ENCODE measurements at places on chromosomes 16 and 17.

DNA sequence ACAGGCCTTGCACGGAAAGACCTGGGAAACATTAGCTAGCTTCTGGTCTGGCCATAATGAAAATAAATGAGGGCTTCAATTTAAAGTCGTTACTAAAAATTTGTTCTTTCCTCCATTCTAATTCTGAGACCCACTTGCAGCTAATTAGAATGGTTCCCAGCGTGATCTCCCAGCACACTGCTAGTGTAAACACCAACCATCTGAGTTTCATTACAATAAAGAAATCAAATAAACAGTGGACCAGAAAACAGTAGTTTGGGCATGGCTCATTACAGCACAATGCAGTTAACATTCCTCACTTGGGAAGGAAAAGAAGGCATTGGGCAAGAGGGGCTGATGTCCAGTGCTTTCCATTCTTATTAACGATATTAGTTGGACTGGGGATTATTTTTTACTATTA is 410.9 kb upstream of the SOX9 start:
- no peak for DNase-seq

DNA sequence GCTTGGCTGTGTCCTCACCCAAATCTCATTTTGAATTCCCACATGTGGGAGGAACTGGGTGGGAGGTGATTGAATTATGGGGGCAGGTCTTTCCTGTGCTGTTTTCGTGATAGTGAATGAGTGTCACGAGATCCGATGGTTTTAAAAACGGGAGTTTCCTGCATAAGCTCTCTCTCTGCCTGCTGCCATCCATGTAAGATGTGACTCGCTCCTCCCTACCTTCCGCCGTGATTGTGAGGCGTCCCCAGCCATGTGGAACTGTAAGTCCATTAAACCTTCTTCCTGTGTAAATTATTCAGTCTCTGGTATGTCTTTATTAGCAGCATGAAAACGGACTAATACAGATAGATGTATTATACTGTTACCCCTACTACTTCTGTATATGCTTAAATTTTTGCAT is 3.6 kb downstream of the SPATA33 start:
- no peak for DNase-seq

DNA sequence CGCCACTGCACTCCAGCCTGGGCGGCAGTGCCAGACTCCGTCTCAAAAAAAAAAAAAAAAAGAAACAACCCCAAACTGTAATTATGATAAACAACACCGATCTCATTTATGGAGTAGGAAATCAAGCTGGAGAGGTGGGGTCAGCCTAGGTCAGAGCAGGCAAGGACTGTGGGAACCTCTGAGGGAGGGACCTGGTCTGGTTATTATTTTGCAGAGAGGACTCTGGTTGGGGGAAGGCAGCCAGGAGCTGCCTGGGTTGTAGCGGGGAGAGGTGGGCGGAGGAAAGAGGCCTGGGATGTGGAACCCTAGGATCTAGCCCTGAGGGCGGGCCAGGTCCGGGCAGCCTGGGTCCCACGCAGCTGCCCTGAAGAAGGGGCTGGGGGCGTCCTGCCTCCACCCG is 10.9 kb upstream of the HS3ST6 start:
- no peak for DNase-seq

DNA sequence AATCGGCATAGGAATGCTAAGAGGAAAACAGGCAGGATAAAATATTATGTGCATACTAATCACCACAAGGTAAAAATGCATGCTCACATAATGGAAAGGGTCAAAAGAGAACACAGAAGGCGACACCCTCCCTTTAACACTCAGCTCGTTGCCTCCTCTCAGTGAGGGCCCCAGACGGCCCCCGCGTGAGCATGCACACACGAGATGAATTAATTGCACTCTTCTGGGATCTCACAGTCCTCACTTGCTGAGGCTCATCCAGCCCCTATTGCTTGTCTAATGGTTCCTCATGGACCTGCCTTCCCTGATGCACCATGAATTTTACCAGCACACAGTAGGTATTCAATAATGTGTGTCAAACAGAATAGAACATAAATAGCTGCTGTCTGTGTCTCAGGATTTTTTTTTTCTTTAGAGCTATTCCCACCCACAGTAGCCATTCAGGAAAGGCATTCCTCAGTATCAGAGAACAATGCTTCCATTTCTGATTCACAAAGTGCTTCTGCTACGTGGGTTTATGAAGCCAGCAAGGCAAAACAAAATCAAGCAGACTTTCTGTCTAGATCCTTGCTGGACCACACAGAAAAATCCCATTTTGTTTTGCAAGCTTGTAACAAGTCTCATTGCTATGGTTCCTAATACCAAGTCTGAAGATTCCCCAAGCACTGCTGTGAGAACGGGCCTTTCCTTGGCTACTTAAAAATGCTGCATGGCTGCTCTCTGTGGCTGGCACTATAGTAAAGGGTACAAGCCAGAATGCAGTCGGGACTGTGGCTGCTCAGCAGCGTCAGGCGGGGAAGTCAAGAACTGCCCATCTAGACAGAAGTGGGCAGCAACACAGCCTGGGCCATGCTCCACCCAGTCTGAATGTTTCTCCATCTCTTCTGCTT is 43.6 kb downstream of the TOM1L2 start:
- no peak for DNase-seq

GRCh38 chr17:7136266-7136877 is 21.8 kb upstream of the ASGR2 start:
- peak; percentile 11 for DNase-seq

DNA sequence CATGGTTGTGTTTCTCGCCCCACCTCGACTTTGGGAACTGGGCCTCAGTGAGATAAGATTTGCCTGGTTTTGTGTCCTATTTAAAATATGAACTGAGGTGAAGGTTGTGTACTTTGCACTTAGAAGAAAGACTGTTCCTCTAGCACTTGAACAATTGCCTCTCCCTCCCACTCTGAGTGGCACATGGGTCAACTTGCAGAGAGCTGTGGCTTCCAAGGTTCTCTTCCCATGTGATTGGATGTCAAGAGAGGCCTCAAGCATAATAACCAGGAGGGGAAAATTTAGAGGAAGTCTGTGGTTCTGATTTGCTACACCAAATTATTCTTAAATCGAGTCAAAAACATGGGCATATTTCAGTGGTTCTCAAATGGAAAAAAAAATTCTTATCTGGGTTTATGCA is 329.2 kb downstream of the HS3ST3B1 start:
- DNase-seq = no peak

DNA sequence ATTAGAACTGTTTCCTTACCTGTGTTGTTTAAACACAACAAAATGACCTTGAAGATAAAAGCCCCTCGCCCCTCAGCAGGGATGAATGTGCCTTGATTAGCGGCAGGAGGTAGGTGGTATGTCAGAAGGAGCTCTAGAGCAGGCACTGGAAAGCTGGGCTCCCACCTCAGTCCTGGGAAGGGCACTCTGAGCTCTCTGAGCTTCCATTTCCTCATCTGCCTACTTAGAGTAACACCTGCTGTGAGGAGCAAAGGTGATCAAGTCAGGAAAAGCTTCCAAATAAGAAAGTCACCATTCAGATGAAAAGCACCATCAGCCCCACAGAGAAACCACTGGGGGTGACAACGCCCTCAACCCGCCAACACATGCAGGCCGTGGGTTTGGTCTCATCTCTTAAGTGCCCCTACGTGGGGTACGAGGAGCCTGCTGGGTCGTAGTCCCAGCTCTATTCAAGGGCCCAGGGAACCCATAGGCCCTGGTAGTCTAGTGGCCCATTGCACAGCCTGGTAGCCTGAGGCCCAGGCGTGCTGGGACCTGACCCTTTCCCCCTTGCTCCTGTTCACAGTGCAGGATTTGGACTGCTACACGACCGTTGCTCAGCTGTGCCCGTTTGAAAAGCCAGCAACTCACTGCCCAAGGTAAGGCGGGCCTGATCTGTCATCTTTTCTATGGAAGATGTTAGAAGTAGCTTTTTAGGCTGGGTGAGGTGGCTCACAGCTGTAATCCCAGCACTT is 57.3 kb downstream of the CRISPLD2 start:
- DNase-seq = no peak

GRCh38 chr16:82651921-82652601 is 25.3 kb downstream of the CDH13 start:
- DNase-seq = no peak

GRCh38 chr17:10120109-10120485 is 78.3 kb downstream of the GAS7 start:
- DNase-seq = no peak

DNA sequence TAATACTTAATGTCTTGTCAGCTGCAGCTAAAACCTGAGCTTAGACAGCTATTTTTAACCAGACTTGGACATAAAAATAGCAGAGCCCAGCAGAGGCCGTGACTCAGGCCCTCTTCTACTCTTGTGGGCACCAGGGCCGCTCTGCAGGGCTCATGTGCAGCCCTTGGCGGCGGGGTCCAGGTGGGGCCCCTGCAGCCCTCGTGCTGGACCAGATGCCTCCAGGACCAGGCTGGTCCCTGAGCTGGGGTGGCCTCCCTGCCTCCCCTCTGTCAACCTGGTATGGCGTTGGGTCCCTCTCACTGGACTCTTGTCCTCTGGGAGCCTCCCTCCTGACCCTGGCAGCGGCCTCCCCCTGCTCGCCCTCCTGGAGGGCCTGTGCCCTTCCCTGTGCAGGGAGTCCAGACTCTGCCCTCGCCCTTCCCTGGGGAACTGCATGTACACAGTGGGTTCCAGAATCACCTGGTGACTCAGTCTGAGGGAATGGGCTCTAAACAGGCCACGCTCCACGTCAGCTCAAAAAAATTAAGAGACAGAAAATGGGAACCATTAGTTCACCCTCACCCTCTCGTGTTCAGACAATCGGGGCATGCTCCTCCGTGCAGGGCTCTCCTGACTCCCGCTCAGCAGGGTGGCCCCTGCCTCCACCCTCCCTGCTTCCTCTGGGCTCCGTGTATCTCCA is 9.7 kb downstream of the CDK5R1 start:
- DNase-seq = no peak
